ENCODE measurements at places on chromosomes 1 and 21. TPM values are rescaled to one million over a fixed set of nuclear protein-coding genes. Genes with fewer than 3 reads are reported as not detected.

- H3K27ac ChIP-seq = no peak overlapping the region
- no peak for DNase-seq
- no peaks in the 10 kb centered on the region for H3K4me1 ChIP-seq
- no peaks in the 10 kb centered on the region for H3K36me3 ChIP-seq
Measured at GRCh38 chr21:35298757-35299156, 249.7 kb upstream of the RUNX1 start.

DNA sequence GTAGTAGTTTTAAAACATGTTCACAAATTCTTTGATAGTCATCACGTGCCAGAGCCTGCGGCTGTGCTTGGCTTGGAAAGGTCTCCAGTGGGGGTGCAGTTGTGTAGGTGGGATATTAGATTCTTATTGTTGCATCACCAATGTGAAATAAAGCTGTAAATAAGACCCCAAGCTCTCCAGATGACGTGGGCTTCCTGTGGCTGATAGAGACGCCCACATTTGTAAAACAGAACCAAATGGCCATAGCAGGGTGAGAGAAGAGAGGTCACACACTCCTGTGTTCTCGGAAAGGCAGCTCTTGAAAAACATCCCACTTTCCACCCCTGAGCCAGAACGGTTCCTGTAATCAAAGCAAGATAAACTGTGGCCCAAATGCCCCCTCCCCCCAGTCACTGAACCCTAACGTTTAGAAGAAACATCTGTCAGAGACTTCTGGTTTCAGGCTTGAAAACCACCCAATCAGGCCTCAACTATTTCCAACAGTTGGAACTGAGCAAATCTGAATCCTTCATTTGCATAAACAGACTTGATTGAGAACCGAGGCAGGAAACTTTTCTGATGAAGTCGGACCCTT, 6.6 kb upstream of the NTPCR start:
- no peaks in the 10 kb centered on the region for H3K27me3 ChIP-seq
- H3K36me3 ChIP-seq = no peaks in the 10 kb centered on the region
- DNase-seq = no peak
- H3K4me3 ChIP-seq = no peak overlapping the region
- no peak overlapping the region for H3K27ac ChIP-seq

- H3K36me3 ChIP-seq = no peaks in the 10 kb centered on the region
- no peak overlapping the region for H3K27ac ChIP-seq
- H3K27me3 ChIP-seq = no peaks in the 10 kb centered on the region
- DNase-seq = no peak
Measured at GRCh38 chr1:31772669-31773248, 8.6 kb upstream of the ADGRB2 start.

Gene CCDC181
- total RNA-seq = not detected
